Effector memory CD8-positive, alpha-beta T cell (primary cell): ENCODE measurements at places on chromosomes 16 and 17.
A peak's percentile ranks its signal among the peaks of the same experiment; 100 is the strongest.

DNA sequence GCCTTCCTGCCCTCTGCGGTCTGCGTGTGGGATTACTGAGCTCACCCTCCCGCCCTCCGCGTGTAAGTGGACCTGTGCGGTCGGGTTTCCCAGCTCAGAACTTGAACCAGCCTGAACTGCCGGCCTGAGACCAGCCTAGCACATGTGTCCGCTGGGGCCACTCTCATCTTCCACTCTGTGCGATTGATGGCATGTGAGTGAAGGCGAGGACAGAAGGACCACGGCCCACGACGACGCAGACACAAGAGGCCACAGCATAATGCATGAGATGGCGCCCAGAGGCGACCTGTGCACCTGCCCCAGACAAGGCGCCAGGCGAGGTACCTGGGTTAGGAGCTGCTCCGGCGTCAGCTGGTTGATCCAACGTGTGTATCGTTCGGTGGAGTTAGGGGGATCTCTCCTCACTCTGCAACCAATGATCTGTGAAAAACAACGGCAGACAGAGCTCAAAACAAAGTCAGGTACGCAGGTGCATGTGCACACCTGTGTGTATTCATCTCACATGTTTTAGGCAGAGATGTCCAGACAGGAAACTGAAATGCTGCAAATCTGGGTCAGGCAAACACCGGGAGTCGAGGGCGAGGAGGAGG is 74.5 kb upstream of the METRNL start:
- H3K4me3 ChIP-seq = no peak overlapping the region
- no peak for DNase-seq
- H3K36me3 ChIP-seq = no peaks in the 10 kb centered on the region
- no peaks in the 10 kb centered on the region for H3K4me1 ChIP-seq

- H3K27ac ChIP-seq = no peak overlapping the region
- no peaks in the 10 kb centered on the region for H3K4me1 ChIP-seq
- peaks cover 21% of the 10 kb centered on the region for H3K27me3 ChIP-seq
- no peaks in the 10 kb centered on the region for H3K36me3 ChIP-seq
- DNase-seq = no peak
These were observed 111.1 kb downstream of the SDK2 start for GRCh38 chr17:73533127-73533526.

DNA sequence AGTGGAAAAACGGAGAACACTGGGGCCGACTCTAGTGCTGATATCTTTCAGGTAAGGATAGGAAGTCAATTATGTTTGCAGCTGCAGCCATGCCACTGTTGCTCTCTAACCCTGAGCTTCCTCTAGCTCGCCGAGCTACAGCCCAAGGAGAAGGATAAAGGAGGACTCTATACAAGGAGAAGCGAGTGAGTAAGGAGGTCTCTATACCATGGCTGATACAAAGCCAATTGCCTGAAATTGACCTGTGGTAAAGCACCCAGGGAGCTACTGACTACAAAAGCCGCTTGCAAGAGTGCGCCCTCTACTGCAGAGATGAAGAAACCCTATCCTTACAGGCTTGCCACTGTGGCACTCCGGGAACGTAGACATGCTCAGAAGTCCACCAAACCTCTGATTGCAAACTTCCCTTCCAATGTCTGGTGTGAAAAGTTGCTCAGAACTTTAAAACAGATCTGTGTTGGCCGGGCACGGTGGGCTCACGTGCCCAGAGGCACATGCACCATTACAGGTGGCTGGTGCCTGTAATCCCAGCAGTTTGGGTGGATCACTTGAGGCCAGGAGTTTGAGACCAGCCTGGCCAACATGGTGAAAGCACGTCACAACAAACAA is 10.8 kb upstream of the SLC46A1 start:
- H3K4me1 ChIP-seq = peaks cover 5% of the 10 kb centered on the region
- peaks cover 37% of the 10 kb centered on the region for H3K27me3 ChIP-seq
- H3K4me3 ChIP-seq = no peak overlapping the region

GRCh38 chr16:57255686-57256415 is 10.8 kb downstream of the ARL2BP start:
- H3K4me1 ChIP-seq = peaks cover 5% of the 10 kb centered on the region
- DNase-seq = no peak
- H3K27ac ChIP-seq = no peak overlapping the region
- peaks cover 43% of the 10 kb centered on the region for H3K36me3 ChIP-seq
- no peaks in the 10 kb centered on the region for H3K27me3 ChIP-seq
- H3K4me3 ChIP-seq = no peak overlapping the region

- H3K27me3 ChIP-seq = no peaks in the 10 kb centered on the region
- DNase-seq = no peak
- H3K36me3 ChIP-seq = peaks cover 50% of the 10 kb centered on the region
- H3K27ac ChIP-seq = no peak overlapping the region
- H3K4me1 ChIP-seq = peaks cover 6% of the 10 kb centered on the region
These were observed 7.7 kb downstream of the CEP20 start for GRCh38 chr16:15880434-15881308.

DNA sequence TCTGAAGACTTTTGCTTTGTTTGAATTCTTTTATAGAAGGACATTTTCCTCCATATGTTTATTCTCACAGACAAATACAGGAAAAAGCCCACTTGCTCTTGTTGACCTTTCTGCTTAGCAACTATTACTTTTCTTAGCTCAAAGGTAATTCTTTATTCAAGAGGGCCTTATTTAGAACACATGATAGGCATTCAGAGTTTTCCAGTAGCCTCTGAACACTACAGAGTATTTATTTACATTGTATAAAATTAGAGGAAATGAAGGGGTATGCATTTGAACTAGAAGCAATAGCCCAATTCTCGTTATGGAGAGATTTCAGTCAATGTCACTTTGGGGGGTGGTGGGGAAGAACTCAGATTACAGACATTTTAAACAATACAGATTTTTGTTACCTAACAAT is 581.7 kb downstream of the KCNJ2 start:
- H3K27ac ChIP-seq = no peak overlapping the region
- no peaks in the 10 kb centered on the region for H3K27me3 ChIP-seq
- H3K4me1 ChIP-seq = no peaks in the 10 kb centered on the region
- no peak overlapping the region for H3K4me3 ChIP-seq

GRCh38 chr17:7136266-7136877 is 21.8 kb upstream of the ASGR2 start:
- no peak overlapping the region for H3K27ac ChIP-seq
- DNase-seq = peak; percentile 73

GRCh38 chr16:80468029-80468428 is 72.8 kb upstream of the DYNLRB2 start:
- H3K27me3 ChIP-seq = peaks cover 34% of the 10 kb centered on the region
- no peak for DNase-seq
- no peak overlapping the region for H3K27ac ChIP-seq
- H3K4me3 ChIP-seq = no peak overlapping the region
- H3K4me1 ChIP-seq = no peaks in the 10 kb centered on the region
- H3K36me3 ChIP-seq = no peaks in the 10 kb centered on the region

DNA sequence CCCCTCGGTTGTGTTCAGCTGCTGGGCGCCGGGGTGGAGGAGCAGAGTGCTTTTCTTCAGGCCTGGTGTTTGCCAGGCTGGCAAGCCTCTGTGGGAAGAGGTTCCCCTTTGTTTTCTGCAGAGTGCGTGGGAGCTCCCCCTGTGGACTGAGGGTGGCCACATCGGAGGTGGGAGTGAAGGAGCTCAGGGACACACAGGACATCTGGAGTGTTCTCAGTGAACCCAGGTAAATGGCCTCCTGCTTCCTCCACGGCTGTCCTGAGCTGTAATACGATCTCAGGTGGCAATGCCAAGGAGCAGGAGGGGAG is 39.2 kb upstream of the IRF8 start:
- peaks cover 3% of the 10 kb centered on the region for H3K36me3 ChIP-seq
- no peak overlapping the region for H3K27ac ChIP-seq

GRCh38 chr17:16353317-16354174 is at the start of gene CENPV:
TSS of gene CENPV (minus strand) at chr17:16353469. CDS start at chr17:16353436, 33 bp downstream.
- peak; percentile 53 for DNase-seq
- peaks cover 20% of the 10 kb centered on the region for H3K36me3 ChIP-seq
- H3K4me1 ChIP-seq = peaks cover 10% of the 10 kb centered on the region
- peak within 1 kb of the TSS; percentile 88 for H3K4me3 ChIP-seq
- peak within 1 kb of the TSS; percentile 62 for H3K27ac ChIP-seq
- H3K27me3 ChIP-seq = no peaks in the 10 kb centered on the region

DNA sequence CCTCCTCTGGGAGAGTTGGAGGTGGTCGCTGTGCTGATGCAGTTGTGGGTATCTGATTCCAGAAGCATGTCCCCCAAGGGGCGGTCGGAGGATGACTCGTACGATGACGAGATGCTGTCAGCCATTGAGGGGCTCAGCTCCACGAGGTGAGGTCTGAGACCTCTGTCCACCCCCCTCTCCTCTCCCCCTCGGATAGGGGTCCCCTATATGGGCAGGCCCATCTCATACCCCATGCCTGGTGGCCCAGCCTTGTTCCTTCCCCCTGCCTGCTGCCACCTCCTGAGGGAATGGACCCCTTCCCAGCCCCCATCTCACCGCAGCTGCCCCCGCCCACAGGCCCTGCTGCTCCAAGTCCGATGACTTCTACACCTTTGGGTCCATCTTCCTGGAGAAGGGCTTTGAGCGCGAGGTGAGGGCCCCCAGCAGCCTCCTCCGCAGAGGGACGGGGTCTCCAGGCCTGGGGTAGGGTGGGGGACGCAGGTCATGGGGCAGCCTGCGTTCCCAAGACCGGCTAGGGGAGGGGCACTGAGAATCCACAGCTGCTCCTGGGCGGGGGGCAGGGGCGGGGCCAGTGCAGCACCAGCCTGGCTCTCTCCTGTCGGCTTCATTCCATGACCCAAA is 39.2 kb downstream of the ADCY7 start:
- no peak for DNase-seq
- H3K4me3 ChIP-seq = no peak overlapping the region
- H3K4me1 ChIP-seq = no peaks in the 10 kb centered on the region
- no peak overlapping the region for H3K27ac ChIP-seq

- no peaks in the 10 kb centered on the region for H3K27me3 ChIP-seq
- H3K4me1 ChIP-seq = peaks cover 1% of the 10 kb centered on the region
- peaks cover 3% of the 10 kb centered on the region for H3K36me3 ChIP-seq
- no peak overlapping the region for H3K27ac ChIP-seq
- no peak for DNase-seq
- no peak overlapping the region for H3K4me3 ChIP-seq
These were observed 7.5 kb upstream of the JUP start for GRCh38 chr17:41793784-41794539.

GRCh38 chr17:13346592-13346991 is 255.1 kb downstream of the HS3ST3A1 start:
- peaks cover 8% of the 10 kb centered on the region for H3K27me3 ChIP-seq
- no peak overlapping the region for H3K27ac ChIP-seq
- H3K36me3 ChIP-seq = no peaks in the 10 kb centered on the region
- no peak overlapping the region for H3K4me3 ChIP-seq
- DNase-seq = no peak
- no peaks in the 10 kb centered on the region for H3K4me1 ChIP-seq

GRCh38 chr17:78999056-78999768 is 10.4 kb downstream of the CANT1 start:
- peaks cover 21% of the 10 kb centered on the region for H3K4me1 ChIP-seq
- H3K27ac ChIP-seq = no peak overlapping the region
- peaks cover 32% of the 10 kb centered on the region for H3K36me3 ChIP-seq
- DNase-seq = no peak
- H3K27me3 ChIP-seq = no peaks in the 10 kb centered on the region
- no peak overlapping the region for H3K4me3 ChIP-seq

- H3K36me3 ChIP-seq = peaks cover 25% of the 10 kb centered on the region
- no peak overlapping the region for H3K4me3 ChIP-seq
- no peaks in the 10 kb centered on the region for H3K27me3 ChIP-seq
- peaks cover 23% of the 10 kb centered on the region for H3K4me1 ChIP-seq
- H3K27ac ChIP-seq = no peak overlapping the region
- no peak for DNase-seq
These were observed 9.8 kb downstream of the ASPSCR1 start for GRCh38 chr17:81987161-81987770.

DNA sequence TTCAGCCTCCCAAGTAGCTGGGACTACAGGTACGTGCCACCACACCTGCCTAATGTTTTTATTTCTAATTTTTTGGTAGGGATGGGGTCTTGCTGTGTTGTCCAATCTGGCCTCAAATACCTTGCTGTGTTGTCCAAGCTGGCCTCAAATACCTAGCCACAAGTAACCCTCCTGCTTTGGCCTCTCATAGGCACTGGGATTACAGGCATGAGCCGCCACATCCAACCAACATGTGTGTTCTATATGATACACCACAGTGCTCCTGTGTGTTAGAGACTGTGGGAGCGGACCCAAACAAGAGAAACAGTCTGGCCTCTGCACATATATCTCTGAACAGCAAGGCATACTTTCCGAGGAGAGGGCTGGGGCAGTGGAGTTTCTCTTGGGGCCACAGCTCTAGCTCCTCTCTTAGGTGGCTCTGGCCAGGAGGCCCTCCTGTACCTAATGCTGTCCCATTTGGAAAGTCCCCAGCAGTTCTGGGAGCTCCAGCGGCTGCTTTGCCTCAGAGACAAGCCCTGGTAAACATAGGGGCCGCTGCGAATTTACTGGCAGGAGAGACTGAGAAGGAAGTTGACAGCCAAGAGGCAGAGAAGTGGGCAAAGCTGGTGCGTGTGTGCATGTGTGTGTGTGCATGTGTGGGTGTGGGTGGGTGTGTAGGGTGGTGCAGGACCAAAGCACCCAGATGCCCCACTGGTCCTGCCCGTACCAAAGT is 95.0 kb downstream of the RAB11FIP4 start:
- no peaks in the 10 kb centered on the region for H3K27me3 ChIP-seq

- H3K27ac ChIP-seq = no peak overlapping the region
- H3K27me3 ChIP-seq = peaks cover 30% of the 10 kb centered on the region
- no peaks in the 10 kb centered on the region for H3K36me3 ChIP-seq
These were observed 484.7 kb downstream of the NPIPA7 start for GRCh38 chr16:16863672-16864071.

- H3K4me1 ChIP-seq = peaks cover 12% of the 10 kb centered on the region
- peak; percentile 56 for DNase-seq
- H3K36me3 ChIP-seq = peaks cover 15% of the 10 kb centered on the region
- H3K4me3 ChIP-seq = peak within 1 kb of the TSS; percentile 81
- peak within 1 kb of the TSS; percentile 23 for H3K27ac ChIP-seq
- peaks cover 46% of the 10 kb centered on the region for H3K27me3 ChIP-seq
These were observed at the start of gene RTN4RL1 for GRCh38 chr17:2025220-2025621. TSS of gene RTN4RL1 (minus strand) at chr17:2025334. CDS start at chr17:2024865, 469 bp downstream.

GRCh38 chr17:35521150-35521549 is 16.3 kb downstream of the SLFN12L start:
- peaks cover 94% of the 10 kb centered on the region for H3K4me1 ChIP-seq
- H3K27ac ChIP-seq = peak overlapping the region; percentile 94
- DNase-seq = no peak
- H3K4me3 ChIP-seq = peak overlapping the region; percentile 86
- H3K27me3 ChIP-seq = no peaks in the 10 kb centered on the region
- peaks cover 59% of the 10 kb centered on the region for H3K36me3 ChIP-seq

GRCh38 chr17:5563456-5563855 is 20.9 kb downstream of the NLRP1 start:
- peak overlapping the region; percentile 22 for H3K27ac ChIP-seq
- peaks cover 24% of the 10 kb centered on the region for H3K4me1 ChIP-seq
- no peak overlapping the region for H3K4me3 ChIP-seq
- no peaks in the 10 kb centered on the region for H3K27me3 ChIP-seq
- peaks cover 50% of the 10 kb centered on the region for H3K36me3 ChIP-seq
